ENCODE measurements at places on chromosomes 7 and 10. TPM values are rescaled to one million over a fixed set of nuclear protein-coding genes. Genes with fewer than 3 reads are reported as not detected.

PRR15 gene
- total RNA-seq: 136 TPM

IDI2 gene
- total RNA-seq: not detected

NEURL1 gene
- total RNA-seq: 40.4 TPM

HHEX gene
- 3.9 TPM for total RNA-seq

TWIST1 gene
- 1.1 TPM for total RNA-seq

TEX36 gene
- total RNA-seq: not detected

DUSP5 gene
- total RNA-seq: 22.1 TPM

GIMAP5 gene
- total RNA-seq: 11.9 TPM

HABP2 gene
- total RNA-seq: 0.27 TPM
